Astrocyte (in vitro differentiated cells and primary cell): ENCODE measurements at places on chromosomes 3 and 15.

- no peak for DNase-seq
These were observed 50.0 kb upstream of the SECISBP2L start for GRCh38 chr15:49096090-49096750.

GRCh38 chr3:197456261-197457091, 99.3 kb downstream of the BDH1 start:
- peak; percentile 88 for DNase-seq

- peak; percentile 39 for DNase-seq
These were observed 17.1 kb downstream of the TRAIP start for GRCh38 chr3:49839193-49839809.

DNA sequence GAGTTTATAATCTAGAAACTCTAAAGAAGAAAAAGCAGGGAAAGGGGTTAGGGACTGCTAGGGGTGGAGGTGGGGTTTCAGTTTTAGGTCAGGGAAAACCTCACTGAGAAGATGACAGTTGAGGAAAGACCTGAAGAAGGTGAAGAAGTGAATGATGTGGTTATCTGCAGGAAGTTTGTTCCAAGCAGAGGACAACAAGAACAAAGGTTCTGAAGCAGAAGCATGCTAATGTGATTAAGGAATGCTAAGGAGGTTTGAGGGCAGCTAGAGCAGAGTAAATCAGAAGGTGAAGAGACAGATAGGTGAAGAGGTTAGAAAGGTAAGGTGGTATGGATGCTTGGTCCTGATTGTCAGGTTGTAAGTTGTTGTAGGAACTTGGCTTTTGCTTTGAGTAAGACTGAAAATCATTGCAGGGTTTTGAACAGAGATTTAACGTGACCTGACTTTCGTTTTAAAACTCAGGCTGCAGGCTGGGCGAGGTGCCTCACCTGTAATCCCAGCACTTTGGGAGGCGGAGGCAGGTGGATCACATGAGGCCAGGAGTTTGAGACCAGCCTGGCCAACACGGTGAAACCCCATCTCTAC, 8.6 kb downstream of the OXSR1 start:
- DNase-seq: no peak

- DNase-seq: peak; percentile 25
These were observed 147.5 kb downstream of the CTNNB1 start for GRCh38 chr3:41346698-41347270.

GRCh38 chr3:108333961-108334360, 37.6 kb downstream of the HHLA2 start:
- no peak for DNase-seq

- peak; percentile 39 for DNase-seq
These were observed 206.9 kb downstream of the NSUN3 start for GRCh38 chr3:94269763-94270162.
